Stimulated activated CD8-positive, alpha-beta memory T cell treated with anti-CD3 and anti-CD28 coated beads, Interleukin-4, amount 100 ng/mL, for 4 hours (primary cell): ENCODE measurements at places on chromosomes 4 and X.

- no peak for DNase-seq
Observed at GRCh38 chr4:99654361-99654761, 3.3 kb downstream of the C4orf54 start.

- no peak for DNase-seq
Observed at GRCh38 chr4:184814686-184815045, 11.1 kb downstream of the ACSL1 start.

DNA sequence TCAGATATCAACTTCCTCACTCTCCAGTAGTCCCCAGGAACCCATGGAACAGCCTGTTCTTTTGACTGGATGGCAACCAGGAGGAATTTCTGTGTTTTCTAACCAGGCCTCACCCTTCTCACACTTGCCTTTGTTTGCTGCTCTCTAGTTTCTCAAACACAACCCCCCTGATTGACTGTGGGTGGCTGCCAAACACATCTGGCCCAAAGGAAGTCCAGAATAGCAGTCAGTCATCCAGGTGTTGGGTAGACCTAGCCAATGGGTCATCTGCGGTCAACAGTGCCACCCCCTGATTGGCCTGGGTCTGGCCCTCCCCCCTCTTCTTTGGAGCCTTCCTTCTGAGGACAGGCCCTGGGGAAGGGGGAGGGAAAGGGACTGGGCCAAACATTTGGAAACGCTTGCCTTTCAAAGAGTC lies 53.7 kb downstream of the MSX1 start:
- no peak for DNase-seq

DNA sequence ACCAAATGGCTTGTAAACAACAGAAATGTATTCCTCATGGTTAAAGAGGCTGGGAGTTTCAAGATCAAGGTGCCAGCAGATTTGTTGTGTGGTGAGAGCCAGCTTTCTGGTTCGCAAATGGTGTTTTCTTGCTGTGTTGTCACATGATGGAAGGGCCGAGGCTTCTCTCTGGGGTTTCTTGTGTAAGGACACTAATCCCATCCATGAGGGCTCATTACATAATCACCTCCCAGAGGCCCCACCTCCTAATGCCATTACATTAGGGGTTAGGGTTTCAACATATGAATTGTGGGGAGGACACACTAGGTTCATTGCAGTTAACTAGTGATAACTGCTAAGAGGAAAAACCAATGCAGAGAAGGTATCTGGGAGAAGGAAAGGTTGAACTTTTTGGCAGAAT lies 103.5 kb upstream of the ENPEP start:
- no peak for DNase-seq

DNA sequence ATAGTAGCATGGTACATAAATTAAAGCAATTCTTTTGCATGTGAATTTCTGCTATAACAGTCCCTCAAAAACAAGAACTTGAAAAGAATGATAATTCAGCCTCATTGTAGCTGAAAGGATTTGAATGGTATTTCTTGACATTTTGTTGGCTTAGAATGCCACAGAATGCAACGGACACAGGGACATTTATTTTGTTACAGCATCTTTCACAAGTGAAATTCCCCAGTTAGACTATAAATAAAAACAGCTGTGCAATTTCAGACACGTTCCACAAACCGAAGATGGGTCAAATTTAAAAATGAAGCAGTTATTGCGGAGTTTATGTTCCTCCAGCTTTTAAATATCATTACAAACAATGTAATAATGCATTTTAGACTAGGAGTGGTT lies 82.8 kb upstream of the AMELX start:
- DNase-seq: no peak

GRCh38 chr4:3215733-3216132 lies 33.2 kb upstream of the MSANTD1 start:
- no peak for DNase-seq
